HepG2 (cell line): ENCODE measurements at places on chromosomes 7 and 10. TPM values are rescaled to one million over a fixed set of nuclear protein-coding genes. Genes with fewer than 3 reads are reported as not detected.

LIPK gene
- not detected in 2 replicates for total RNA-seq

DNA sequence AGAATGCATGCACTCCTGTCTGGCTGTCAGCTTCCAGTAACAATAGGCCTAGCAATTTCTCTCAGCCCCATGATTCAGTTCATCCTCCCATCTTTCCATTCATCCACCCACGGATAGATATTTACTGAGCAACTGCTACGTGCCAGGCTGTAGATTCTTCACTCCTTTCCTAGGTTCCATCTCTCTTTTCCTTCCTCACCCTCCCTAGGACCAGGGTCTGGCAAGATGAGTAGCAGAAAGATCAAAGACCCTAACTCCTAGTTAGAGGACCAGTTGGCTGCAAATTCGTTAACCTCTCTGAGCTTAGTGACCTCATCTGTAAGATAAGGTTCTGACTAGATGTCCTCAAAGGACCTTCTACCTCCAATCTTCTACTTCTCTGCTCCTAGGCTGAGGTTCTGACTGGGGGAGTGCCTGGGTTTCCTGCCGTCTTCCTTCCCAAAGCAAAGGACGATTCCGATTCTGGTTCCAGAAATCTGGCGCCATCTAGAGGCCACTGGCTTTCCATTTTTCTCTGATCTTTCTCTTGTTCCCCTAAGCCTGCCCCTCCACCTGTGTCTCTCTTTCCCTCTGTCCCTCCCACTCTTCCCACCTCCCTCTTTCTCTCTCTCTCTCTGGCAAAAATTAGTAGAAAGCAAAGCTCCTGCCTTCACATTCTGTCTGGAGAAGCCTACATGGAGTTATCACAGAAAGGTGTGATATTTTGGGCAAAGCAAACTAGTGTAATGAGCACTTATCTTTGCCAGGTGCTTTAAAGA lies 26.2 kb downstream of the TBATA start:
- no peak overlapping the region for H3K4me3 ChIP-seq
- H3K27me3 ChIP-seq: no peaks in the 10 kb centered on the region
- DNase-seq: peak; percentile 52
- peaks cover 6% of the 10 kb centered on the region; the same call in 1 of the 2 replicates for H3K4me1 ChIP-seq
- no peak overlapping the region for H3K27ac ChIP-seq

GRCh38 chr10:124066781-124067714 lies 26.4 kb downstream of the CHST15 start:
- peaks cover 97% of the 10 kb centered on the region for H3K4me1 ChIP-seq
- H3K27ac ChIP-seq: no peak overlapping the region
- H3K36me3 ChIP-seq: peaks cover 35% of the 10 kb centered on the region
- H3K4me3 ChIP-seq: no peak overlapping the region

- no peak overlapping the region for H3K27ac ChIP-seq
- H3K4me1 ChIP-seq: no peaks in the 10 kb centered on the region
- H3K27me3 ChIP-seq: no peaks in the 10 kb centered on the region
- H3K4me3 ChIP-seq: no peak overlapping the region
- no peak for DNase-seq
These were observed 820.7 kb downstream of the GRID1 start for GRCh38 chr10:85545874-85546273.

- no peaks in the 10 kb centered on the region for H3K4me1 ChIP-seq
- DNase-seq: no peak
- no peaks in the 10 kb centered on the region for H3K27me3 ChIP-seq
- no peak overlapping the region for H3K4me3 ChIP-seq
- no peak overlapping the region for H3K27ac ChIP-seq
- H3K36me3 ChIP-seq: no peaks in the 10 kb centered on the region
These were observed 137.0 kb upstream of the SEMA3A start for GRCh38 chr7:84331616-84332015.

- no peak overlapping the region for H3K4me3 ChIP-seq
- H3K36me3 ChIP-seq: no peaks in the 10 kb centered on the region
- no peaks in the 10 kb centered on the region for H3K27me3 ChIP-seq
- DNase-seq: no peak
These were observed 13.9 kb upstream of the PPP3CB start for GRCh38 chr10:73509695-73510094.

DNA sequence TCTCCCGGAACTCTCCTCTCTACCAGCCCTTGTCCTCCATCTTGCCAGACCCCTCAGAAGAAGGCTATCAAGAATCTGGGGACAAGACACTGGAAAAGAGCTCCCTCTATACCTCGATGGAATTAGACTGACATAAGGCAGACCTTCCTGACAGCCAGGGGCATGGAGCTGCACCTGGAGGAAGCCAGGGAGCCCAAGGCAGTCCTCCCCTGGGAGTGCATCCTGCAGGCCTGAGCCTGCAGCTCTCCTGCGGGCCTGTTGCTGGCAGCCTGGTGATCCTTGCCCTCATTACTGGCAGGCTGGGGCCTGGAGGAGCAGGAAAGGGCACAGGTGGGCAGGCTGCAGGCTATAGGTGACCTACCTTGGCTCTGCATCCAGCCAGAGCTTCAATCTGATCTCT lies 323.4 kb downstream of the GRID1 start:
- no peak overlapping the region for H3K4me3 ChIP-seq
- no peaks in the 10 kb centered on the region for H3K36me3 ChIP-seq
- no peak for DNase-seq
- H3K27ac ChIP-seq: no peak overlapping the region

- DNase-seq: no peak
- no peaks in the 10 kb centered on the region; the same call in 1 of the 3 replicates for H3K27me3 ChIP-seq
- H3K4me1 ChIP-seq: peaks cover 29% of the 10 kb centered on the region
- H3K27ac ChIP-seq: no peak overlapping the region
- H3K36me3 ChIP-seq: no peaks in the 10 kb centered on the region
- H3K4me3 ChIP-seq: no peak overlapping the region
These were observed 3.4 kb downstream of the FAM24B start for GRCh38 chr10:122875843-122876466.

- H3K27ac ChIP-seq: no peak overlapping the region
- no peaks in the 10 kb centered on the region for H3K27me3 ChIP-seq
- H3K4me1 ChIP-seq: no peaks in the 10 kb centered on the region
These were observed 142.3 kb downstream of the VPS50 start for GRCh38 chr7:93374345-93374940.

DNA sequence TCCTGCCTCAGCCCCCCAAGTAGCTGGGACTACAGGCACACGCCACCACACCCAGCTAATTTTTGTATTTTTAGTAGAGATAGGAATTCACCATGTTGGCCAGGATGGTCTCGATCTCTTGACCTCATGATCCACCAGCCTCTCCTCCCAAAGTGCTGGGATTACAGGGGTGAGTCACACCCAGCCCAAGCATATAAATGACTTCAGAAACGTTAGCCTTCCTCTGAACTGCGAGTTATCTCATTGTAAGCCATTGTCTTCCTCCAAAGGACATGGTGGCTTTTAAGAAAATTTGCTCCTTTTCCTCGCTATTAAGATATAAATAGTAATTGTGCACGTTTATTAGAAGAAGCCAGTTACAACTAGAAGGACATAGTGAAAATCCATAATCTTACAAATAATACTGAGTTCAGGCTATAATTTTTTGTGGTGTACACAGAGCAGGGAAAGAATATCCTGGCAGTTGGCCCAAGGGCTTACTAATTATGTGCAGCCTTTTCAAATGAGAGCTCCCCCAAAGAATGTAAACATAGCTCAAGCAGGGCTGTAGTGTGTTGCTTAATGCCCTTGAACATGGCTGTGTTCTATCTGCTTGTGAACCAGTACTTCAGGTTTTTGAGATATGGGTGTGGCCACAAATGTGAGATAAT lies 495.8 kb downstream of the PARD3 start:
- no peak overlapping the region for H3K4me3 ChIP-seq
- no peaks in the 10 kb centered on the region for H3K27me3 ChIP-seq
- peak; percentile 64 for DNase-seq
- peaks cover 10% of the 10 kb centered on the region for H3K36me3 ChIP-seq
- H3K4me1 ChIP-seq: peaks cover 21% of the 10 kb centered on the region

DNA sequence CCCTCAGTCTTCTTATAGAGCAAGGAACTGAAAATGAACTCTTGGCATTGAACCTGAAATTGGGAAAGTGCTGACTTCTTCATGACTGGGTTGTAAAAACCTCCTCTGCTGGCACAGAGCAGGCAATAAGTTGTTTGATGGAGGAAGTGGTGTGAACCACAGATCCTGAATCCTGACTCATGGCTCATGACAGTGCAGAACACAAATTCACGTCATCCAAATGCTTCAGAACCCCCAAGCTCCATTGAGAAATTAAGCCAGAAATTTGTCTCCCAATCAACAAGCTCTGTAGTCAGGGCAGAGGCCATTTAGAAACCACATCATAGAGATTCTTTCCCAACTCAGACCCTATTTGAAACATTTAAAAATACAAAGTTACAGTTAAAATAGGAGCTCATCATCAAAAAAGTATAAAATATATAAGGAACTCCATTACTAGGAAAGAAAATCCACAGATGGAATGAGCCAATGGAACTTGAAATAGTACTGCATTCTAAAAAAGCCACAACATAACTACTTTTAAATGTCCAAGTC lies 10.3 kb upstream of the STK17A start:
- H3K27me3 ChIP-seq: no peaks in the 10 kb centered on the region
- H3K4me3 ChIP-seq: no peak overlapping the region
- peaks cover 5% of the 10 kb centered on the region for H3K4me1 ChIP-seq
- H3K27ac ChIP-seq: no peak overlapping the region
